ENCODE measurements at places on chromosomes 3 and 15.

GRCh38 chr15:67556976-67557570 lies 14.6 kb downstream of the MAP2K5 start:
- no peak for DNase-seq

GRCh38 chr3:180119567-180119966 lies 82.8 kb upstream of the PEX5L start:
- no peak for DNase-seq

DNA sequence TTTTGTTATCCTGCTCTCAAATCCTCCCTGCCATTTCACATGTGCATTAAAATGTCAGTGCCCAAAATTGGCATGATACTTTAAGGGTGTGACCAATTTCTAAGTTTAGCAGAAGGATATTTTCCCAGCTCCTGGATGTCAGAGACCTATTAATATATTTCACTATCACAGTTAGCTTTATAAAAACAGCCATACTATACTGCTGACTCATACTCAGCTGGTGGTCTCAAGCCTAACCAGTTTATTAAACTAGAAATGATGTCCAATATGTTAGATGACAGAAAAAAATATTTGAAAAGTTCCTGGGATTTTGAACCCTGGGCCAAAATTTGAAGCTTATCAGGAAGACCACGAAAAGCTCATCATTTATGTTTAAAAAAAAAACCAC lies 60.9 kb upstream of the ZNF280D start:
- no peak for DNase-seq

DNA sequence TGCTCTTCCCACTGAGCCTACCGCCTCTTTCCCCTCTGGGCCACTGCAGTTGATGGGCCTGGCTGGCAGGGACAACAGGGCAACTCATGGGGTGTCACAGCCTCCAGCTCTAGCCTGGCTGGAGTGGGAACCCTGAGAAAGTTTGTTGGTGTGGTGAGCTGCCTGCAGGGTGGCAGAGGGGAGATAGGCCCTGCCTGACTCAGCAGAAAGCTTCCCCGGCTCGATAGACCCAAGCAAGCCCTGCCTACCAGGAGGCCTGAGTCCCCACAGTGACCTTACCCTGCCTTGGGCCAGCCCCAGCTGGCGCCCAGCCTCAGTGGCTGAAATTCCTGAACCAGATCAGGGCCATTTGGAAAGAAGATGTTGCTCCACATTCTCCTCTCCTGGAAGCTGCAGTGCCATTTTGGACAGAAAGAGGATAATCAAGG lies 29.4 kb downstream of the ABTB1 start:
- DNase-seq, result no peak

DNA sequence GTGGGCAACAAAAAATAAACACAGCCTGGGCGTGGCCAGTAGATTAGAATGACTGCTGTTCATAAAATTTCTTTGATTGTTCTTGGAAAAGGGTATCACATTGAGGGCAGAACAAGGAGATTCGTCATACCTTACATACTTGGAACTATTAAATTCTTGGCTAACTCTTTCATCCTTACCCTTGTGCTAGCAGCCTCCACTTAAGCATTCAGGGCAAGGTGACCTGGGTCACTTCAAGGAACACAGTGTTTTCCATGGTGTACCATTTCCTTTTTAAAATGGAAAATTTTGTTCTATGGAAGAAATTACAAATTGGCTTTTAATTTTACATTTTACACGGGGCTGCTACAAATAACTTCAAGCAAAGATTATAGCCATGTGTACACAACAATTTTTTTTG lies 60.8 kb downstream of the MINDY4B start:
- DNase-seq, result no peak

DNA sequence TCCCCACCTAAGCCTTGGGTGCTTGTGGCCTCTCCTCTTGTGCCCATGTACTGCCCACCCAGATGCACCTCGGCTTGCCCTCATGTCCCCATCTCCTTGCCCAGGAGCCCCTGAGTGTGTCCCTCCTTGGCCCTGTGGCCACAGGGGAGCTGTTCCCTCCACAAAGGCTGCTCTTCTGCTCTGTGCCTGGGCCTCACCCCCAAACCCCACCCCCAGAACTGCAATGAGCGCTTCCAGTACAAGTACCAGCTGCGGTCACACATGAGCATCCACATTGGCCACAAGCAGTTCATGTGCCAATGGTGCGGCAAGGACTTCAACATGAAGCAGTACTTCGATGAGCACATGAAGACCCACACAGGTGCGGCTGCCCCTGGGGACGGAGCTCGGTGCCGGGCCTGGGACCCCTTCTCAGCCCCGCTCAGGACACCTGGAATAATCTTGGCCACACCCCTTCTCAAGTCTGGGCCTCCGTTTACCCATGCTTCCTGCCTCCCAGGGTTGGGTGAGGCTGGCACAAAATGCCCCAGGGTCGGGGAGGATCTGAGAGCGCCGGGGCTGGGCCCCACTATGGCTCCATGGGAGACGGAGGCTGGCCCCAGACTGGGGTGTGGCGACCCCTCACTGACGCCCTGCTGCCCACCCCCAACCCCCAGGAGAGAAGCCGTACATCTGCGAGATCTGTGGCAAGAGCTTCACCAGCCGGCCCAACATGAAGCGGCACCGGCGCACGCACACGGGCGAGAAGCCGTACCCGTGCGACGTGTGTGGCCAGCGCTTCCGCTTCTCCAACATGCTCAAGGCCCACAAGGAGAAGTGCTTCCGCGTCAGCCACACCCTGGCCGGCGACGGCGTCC lies 10.3 kb downstream of the ZBTB47 start:
- DNase-seq, result no peak

- DNase-seq, result no peak
These were observed 425.3 kb upstream of the MDFIC2 start for GRCh38 chr3:70737666-70738290.

DNA sequence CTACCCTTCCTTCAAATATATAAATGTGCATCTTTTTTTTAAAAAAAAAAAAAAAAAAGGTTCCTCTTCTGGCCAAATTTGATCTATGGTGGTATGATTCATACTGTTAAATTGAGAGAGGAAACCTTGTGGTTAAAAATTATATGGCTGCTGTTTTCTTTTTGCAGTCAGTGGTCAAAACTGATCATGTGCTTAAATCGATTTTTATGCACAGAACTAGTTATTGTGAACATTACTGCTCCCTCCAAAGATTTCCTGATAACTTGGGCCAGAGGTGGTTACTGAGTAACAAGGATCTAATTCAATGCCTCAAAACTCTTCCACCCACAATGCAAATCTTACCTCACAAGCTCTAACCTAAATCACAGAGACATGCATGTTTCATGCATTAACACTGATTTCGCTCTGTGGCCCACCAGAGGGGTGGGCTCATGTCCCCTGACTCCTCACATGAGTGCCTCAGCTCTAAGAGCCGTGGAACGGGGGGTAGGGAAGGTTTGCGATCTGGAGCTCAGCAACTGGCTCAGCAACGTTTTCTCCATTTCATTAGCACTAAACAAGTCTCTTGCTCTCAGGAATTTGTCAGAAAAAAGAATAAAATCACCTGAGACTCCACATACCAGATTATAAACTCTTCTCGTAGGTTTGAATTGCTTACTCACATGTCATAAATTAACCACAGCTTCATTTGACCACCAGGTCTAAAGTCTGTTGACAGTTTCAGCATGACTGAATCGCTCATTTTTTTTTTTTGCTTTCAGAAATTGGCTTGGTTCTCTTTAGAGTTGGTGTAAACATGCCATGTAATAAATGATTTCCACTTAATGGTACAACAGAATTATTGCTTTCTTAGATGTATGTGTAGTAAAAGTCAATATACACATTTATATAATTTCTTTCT lies 280.4 kb downstream of the CD47 start:
- no peak for DNase-seq

GRCh38 chr3:180340395-180340794 lies 261.6 kb upstream of the TTC14 start:
- DNase-seq, result no peak

- no peak for DNase-seq
These were observed 2.8 kb downstream of the RRP9 start for GRCh38 chr3:51938780-51939425.

- no peak for DNase-seq
These were observed 141.4 kb downstream of the TBL1XR1 start for GRCh38 chr3:177055605-177056571.

DNA sequence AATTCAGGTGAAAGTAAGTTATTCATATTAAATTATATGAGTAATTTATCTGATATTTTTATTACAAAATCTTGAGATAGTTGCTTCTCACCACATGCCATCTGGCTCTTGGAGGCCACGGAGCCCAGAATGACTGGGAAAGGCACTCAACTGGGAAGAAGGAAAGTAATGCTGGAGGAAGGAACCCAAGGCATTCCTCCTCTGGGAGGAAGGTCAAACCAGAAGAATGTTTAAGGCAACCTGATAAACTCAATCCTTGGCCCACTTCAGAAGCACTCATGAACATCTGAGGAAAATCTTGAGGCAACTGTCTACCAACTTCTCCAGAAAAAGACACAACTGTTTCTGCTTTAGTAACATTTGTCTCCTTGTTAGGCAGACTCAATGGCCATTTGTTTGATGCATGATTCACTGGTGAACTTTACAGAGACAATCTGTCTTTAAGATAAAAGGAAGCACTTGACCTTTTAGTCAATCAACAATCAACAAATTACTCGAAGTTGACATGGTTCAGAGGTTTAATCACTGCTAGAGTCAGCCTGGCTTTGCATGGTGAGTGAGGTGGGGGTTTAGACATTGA lies 261.4 kb upstream of the MME start:
- no peak for DNase-seq

GRCh38 chr3:98651780-98652077 lies 58.3 kb upstream of the CPOX start:
- no peak for DNase-seq

GRCh38 chr3:97938444-97938843 lies 33.8 kb downstream of the RIOX2 start:
- DNase-seq, result no peak
